ENCODE measurements at places on chromosomes 12 and 14.

- no peak for DNase-seq
These were observed 55.9 kb upstream of the SEL1L start for GRCh38 chr14:81589381-81590065.

DNA sequence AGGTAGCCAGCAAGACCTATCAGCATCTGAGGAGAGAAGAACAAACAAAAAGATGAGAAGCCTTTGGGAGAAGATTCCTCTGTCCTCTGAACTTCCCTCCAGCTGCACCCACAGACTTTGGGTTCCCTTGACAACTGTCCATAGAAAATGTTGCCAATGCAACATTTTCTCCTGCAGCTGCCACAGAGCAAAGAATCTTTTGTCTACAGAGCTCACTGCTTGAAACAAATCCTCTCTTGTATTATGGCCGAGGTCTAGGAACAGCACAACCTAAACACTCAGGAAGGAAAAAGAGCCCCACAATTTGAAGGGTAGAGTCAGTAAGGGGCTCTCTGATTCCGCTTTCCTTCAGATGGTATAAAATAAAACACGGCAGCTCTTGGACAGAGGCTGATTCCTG, 14.3 kb downstream of the POMT2 start:
- DNase-seq, result no peak

GRCh38 chr14:24429395-24430142, at the start of the genes CBLN3 and KHNYN:
Gene CBLN3 (minus strand): TSS chr14:24429668. CDS start chr14:24429054, 614 bp downstream.
Gene KHNYN (plus strand): TSS chr14:24429954. CDS start chr14:24430731, 777 bp downstream.
- peak; percentile 97 for DNase-seq

DNA sequence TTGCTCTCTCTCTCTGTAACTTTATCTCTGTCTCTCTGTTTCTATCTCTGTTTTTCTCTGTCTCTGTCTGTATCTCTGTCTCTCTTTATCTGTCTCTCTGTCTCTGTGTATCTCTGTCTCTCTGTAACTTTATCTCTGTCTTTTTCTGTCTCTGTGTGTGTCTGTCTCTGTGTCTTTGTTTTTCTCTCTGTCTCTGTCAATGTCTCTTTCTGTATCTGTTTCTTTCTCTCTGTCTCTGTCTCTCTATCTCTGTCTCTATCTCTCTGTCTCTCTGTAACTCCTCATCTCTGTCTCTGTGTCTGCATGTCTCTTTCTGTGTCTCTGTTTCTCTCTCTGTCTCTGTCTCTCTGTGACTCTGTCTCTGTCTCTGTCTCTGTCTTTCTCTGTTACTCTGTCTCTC, 51.7 kb downstream of the TMEM121 start:
- DNase-seq, result no peak

- DNase-seq, result no peak
These were observed 131.1 kb downstream of the ACSS3 start for GRCh38 chr12:81209012-81209411.

DNA sequence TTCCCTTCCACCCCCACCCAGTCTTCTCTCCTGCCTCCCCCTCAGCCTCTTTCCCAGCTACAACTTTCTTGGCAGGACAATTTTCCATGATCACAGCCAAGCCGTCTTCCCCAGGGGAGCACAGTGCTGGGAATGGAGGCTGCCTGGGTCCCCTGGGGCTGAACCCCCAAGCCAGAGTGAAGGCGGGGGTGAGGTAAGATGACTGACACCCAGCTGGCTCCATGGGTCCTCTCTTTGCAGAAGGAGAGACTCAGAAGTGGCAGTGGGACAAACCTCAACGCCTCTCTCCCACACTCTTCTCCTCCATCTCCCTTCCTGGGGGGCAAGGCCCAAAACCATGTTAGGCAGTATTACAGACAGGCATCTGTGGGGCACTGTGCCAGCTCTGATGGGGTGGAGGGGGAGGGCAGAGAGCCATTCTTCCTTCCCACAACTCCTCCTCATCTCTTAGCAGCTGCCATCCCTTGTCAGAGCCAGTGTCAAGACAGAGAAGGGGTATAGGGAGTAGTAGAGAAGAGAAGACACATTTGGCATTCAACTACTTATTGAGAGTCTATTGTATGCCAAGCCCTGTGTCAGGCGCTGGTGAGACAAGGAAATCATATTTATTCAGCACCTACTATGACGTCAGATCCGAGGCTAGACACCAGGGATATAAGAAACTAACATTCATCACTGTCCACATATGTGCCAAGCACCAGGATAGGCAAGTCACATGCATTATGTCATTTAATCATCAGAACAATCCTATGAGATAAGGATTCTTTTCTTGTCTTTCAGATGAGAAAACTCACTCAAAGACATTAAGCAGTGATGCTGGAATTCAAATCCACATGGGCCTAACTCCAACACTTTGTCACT, 3.6 kb downstream of the ITGA7 start:
- no peak for DNase-seq

DNA sequence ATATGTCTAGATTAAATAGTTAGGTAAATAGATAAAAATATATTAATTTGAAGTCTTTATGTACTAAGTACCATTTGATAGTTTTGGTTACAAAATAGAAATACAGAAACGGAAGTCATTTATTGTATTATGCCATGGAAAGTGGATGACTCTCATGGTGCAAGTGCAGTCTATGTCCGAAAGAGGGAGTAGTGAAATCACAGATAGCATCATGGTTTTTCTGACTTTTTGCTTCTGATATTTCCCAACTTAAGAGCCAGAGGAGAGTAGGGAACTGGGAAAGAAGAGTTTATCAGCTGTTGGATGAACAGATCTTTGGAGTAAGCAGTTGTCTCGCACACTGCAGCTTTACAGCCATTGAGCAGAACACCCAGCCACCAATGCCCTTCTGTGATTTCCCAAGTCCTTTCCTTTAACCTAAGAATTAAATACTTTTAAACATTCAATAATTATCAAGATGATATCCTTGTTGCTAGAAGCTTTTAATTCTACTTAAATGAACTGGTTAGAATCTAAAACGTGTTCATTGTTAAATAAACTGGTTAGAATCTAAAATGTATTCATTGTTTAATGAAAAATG, 18.4 kb upstream of the SRGAP1 start:
- peak; percentile 85 for DNase-seq

- DNase-seq, result no peak
These were observed 491.1 kb upstream of the RGS6 start for GRCh38 chr14:71441126-71441525.

- DNase-seq, result no peak
These were observed 43.5 kb downstream of the BCAT1 start for GRCh38 chr12:24905431-24905830.

- DNase-seq, result no peak
These were observed 21.3 kb downstream of the SCAF11 start for GRCh38 chr12:45969084-45969483.

DNA sequence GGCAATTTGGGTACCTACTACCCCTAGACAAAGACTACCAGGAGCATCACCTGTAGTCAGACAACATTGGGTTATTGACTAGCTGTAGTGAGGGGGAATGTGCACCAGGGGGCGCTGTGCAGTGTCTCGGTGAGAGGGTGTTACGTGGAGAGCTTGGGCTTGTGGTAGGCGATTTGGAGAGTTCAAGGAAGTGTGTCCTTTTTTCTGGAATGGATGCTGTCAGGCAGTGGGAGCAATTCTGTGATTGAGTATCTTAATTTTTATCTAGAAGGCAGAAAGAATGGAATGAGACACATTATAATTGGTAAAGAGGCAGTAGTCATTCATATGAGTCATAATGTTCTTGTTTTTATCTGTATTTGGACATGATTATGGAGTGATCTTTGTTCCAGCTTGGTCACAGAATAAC, 187.7 kb downstream of the GALC start:
- DNase-seq, result no peak

GRCh38 chr12:116931665-116932064, 20.9 kb downstream of the FBXW8 start:
- no peak for DNase-seq

DNA sequence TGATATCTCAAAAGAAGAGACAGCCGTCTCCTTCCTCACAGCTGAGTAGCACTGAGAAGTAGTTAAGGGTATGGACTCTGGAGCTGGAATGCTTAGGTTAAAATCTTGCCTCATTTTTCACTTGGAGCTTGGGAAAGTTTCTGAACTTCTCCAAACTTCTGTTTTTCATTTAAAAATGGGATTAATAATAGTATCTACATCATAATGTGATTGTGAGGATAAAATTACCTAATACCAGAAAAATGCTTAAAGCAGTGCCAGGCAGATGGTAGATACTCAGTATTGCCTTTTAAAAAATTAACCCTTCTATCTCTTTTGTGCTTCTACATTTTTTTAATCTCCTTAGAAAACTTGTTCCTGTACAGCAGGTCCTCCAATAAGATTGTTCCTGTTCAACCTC, 63.1 kb downstream of the A2M start:
- DNase-seq, result no peak

- no peak for DNase-seq
These were observed 558.6 kb downstream of the DIO2 start for GRCh38 chr14:79652513-79653307.

- no peak for DNase-seq
These were observed 6.0 kb upstream of the UBE2N start for GRCh38 chr12:93447555-93448290.

DNA sequence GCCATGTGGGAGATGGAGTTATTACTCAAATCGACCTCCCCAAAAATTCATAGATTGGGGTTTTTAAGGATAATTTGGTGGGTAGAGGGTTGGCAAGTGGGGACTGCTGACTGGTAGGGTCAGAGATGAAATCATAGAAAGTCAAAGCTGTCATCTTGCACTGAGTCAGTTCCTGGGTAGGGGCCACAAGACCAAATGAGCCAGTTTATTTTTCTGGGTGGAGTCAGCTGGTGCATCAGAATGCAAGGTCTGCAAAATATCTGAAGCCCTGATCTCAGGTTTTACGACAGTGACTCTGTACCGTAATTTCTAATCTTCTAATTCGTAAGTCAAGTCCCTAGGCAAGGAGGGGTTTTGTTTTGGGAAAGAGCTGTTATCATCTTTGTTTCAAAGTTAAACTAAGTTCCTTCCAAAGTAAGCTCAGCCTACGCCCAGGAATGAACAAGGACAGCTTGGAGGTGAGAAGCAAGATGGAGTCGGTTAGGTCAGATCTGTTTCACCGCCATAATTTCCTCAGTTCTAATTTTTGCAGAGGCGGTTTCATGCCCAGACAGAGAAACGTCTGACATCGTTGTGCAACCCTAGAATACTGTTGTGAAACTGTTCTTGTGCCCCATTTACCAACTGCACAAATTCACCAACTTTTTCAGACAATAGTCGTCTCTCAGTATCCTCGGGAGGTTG, 104.5 kb upstream of the SFSWAP start:
- no peak for DNase-seq

GRCh38 chr12:18320036-18320617, 58.8 kb downstream of the PIK3C2G start:
- no peak for DNase-seq

DNA sequence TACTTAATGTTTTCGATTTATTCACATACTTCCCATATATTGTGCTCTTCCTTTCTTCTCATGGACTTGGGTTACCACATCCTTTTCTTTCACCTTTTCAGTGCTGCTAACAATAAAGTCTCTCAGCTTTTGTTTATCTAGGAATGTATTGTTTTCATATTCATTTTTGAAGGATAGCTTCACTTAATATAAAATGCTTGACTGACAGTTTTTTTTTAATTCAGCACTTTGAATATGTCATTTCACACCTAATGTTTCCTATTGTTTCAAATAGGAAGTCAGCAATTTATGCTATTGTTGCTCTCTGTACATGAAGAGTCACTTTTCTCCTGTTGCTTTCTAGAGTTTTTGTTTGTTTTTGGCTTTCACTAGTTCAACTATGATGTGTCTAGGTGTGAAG, 738.3 kb upstream of the STXBP6 start:
- no peak for DNase-seq

DNA sequence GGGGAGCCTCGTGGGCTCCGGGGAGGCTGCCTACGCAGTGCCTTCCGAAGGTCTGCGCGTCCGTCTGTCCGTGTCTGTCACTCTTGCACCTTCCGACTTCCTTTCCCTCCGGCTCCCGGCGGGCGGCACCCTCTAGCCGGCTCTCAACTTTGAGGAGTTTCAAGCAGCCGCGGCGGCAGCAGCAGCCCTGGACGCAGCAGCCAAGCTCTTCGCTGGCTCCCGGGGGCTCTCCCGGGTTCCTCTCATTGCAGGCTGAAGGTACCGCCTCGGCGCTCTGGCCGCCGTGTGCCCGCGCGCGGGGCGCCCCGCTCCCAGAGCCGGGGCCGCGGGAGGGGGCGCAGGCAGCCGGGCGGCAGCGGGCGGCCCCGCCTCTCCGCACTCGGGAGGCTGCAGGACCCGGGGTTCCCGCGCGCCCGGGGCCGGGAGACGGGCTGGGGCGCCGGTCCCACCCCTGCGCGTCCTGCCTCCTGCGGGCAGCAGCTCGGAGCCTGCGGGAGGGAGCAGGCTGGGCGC, at the start of the genes AMIGO2 and PCED1B:
Gene AMIGO2 (minus strand): TSS at position 492 of the 513 bp plus-strand sequence. CDS start 957 bp downstream, outside the sequence.
Gene PCED1B (plus strand): TSS at position 154 of the 513 bp plus-strand sequence. CDS start 155,443 bp downstream, outside the sequence.
- DNase-seq, result peak; percentile 93

DNA sequence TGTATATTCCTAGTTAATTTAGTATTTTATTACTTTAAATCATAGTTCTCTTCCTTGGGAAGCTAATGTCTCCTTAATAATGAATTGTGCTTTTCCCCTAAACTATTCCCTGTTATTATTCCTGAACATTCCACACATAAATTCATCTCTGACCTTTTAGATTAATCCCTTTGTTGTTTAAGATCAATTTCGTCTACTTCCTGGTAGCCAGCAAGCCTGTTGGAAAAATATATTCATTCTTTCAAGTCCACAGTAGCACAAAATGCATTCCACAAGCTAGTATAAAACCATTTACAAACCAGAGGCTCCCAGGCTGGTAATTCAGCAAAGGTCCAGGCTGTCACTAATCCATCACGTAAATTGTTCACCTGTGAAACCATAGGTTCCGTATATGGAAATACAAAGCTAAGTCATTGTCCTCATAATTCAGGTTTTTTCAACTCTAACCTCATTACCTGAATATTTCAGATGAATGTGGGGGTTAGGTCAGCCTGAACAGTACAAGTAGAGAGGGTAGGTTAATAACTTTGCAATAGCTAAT, 232.7 kb downstream of the SEC23A start:
- peak; percentile 29 for DNase-seq

GRCh38 chr12:100473716-100474150, at the start of gene NR1H4:
Gene NR1H4 (plus strand): TSS chr12:100473866. CDS start chr12:100493324, 19,458 bp downstream.
- peak; percentile 22 for DNase-seq

- DNase-seq, result no peak
These were observed 595 bp upstream of the KRT85 start for GRCh38 chr12:52367876-52368275.

GRCh38 chr14:77023001-77023996, 5.2 kb downstream of the IRF2BPL start:
- DNase-seq, result no peak

DNA sequence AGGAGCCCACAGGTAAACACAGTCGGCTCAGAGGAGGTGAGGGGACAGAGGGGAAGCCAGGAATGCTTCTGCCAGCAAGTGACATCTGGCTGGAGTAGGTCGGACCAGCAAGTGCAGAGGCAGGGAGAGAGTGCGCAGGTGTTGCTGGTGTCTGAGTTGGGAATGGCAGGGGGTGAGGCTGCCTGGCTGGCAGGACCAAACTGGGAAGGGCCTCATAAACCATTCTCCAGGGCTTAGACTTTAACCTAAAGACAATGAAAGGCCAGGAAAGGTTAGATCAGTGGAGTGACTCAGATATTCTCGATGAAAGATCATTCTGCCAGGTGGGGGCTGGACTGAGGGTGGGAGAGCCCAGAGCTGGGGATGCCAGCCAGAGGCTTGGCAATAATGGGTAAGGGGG, 66.4 kb downstream of the ITPK1 start:
- DNase-seq, result no peak

Measured in kidney (tissue), 22 donors.